Chondrocyte (in vitro differentiated cells): ENCODE measurements at places on chromosomes 3 and 15. TPM values are rescaled to one million over a fixed set of nuclear protein-coding genes. Genes with fewer than 3 reads are reported as not detected.

The CASR gene
- not detected in 3 replicates for total RNA-seq

The CHST14 gene
- 45.4 to 46.2 TPM (median 45.7 TPM) in 3 replicates for total RNA-seq

The UBE2E2 gene
- 70.4 to 85.2 TPM (median 74.5 TPM) in 3 replicates for total RNA-seq

GRCh38 chr15:80142646-80143045 is 10.2 kb upstream of the FAH start:
- DNase-seq, result no peak

DNA sequence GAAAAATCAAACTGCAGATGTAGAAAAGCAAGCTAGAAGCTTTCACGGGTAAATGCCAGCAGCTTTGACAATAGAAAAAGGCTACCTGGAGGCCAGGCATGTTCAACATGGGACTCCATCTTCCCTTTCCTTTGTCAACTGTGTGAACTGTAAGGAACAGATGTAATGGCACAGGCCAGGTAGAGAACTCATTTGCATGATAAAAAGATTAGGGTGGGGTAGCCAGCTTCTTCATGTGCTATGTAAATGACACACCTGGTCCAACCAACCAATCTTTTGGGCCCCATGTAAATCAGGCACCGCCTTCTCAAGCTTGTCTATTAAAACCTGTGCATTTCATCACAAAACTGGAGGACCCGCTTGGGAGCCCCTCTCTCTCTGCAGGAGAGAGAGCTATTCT is 686.5 kb upstream of the GOLIM4 start:
- no peak for DNase-seq

GRCh38 chr15:52078197-52078875 is 34.2 kb downstream of the BCL2L10 start:
- DNase-seq, result no peak
